Activated CD8-positive, alpha-beta T cell treated with anti-CD3 and anti-CD28 coated beads for 36 hours (primary cell): ENCODE measurements at places on chromosomes 2 and 18.

DNA sequence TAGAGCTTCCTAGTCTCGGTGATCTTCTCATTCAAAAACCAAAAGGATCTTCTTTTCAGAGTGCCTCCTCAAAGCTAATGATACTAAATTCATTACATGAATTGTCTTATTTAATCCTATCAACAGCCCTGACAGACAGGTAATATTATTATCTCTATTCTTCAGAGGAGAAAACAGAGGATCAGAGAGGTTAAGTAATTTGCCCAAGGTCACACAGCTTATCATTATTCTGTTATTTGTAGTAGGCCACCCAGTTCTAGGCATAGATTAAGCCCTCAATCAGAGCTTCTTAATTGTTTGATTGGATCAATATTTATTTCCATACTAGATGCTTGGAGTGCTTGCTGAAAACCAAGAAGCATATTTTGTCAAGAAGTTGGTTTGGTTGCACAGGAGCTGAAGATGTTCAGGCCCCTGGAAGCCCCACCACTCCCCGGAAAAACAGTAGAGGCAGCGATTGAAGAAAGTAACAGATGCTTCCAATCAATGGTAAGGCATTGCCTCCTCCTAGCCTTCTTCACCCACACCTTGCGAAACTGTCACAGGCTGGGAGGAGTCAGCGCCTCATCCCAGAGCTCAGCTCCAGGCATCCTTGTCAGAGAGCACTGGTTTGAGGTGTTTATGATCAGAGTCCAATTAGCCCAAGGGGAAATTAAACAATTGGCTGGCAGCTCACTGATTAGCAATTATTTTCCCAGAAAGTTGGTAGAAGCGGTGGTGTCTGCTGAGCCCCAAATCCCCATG is 487.2 kb downstream of the BCL11A start:
- no peaks in the 10 kb centered on the region for H3K4me1 ChIP-seq
- no peaks in the 10 kb centered on the region for H3K36me3 ChIP-seq
- no peaks in the 10 kb centered on the region for H3K27me3 ChIP-seq

DNA sequence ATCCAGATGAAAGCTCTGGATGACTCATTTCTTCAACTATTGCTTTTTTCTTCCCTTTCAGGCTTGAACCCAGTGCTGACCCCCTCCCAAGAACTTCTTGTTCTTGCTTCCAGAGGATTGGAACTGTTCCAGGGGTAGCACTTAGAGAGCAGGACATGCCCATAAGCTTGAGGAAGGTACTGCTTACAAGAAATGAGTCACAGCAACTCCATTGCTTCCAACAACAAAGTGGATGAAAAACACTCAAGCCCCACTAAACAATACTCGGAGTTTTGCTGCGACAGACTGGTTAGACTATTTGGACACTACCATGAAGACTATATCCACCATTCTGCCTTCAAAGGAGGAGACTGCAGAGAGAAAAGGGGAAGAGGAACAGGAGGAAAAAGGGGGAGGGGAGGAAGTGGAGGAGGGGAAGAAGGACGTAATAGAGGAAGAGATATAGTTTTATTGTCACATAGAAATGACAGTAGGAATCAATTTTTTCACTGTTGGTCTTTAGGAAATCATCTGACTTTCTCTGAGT is 1.6 kb upstream of the EPC2 start:
- H3K4me1 ChIP-seq, result peaks cover 25% of the 10 kb centered on the region
- H3K36me3 ChIP-seq, result peaks cover 3% of the 10 kb centered on the region

DNA sequence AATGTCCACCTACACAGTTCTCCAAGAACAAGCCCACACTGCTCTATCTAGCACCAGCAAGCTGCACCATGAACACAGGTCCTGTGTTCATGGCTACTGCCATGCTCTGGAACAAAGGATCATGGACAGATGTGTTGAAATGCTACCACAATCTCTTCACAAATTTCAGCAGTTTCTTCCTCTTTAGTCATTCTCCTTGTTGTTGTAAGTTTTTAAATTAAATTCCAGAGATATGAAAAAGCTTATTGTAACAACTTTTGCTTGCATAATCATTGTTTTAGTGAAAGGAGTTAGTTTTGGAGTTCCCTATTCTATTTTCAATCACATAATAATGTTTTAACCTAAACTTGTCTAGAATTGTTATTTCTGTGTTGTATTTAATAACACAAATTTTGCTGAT is 17.2 kb upstream of the NAPG start:
- no peak for DNase-seq
- peaks cover 1% of the 10 kb centered on the region for H3K36me3 ChIP-seq
- H3K27ac ChIP-seq, result no peak overlapping the region
- peaks cover 9% of the 10 kb centered on the region for H3K27me3 ChIP-seq

DNA sequence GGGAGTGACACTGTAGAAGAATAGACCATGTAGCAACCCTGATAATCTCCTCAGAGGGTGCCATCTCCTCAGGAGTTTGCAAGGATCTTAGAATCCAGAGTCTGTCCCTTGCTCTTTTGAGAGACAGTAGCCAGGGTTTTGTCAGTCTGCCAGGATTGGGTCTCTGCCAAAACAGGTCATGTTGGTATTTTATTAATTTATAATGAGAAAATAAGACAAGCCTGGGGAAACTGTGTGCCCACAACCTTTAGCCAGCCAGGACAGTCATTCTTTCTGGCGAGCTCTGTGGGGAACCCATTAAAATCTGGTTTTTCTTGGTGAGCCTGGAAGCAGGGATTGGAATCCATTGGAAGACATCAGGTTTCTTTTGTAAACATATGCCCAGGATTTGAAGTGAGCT is 78.6 kb downstream of the PTPRM start:
- no peaks in the 10 kb centered on the region for H3K36me3 ChIP-seq
- H3K27ac ChIP-seq, result no peak overlapping the region
- peaks cover 1% of the 10 kb centered on the region for H3K27me3 ChIP-seq
- DNase-seq, result no peak
- no peak overlapping the region for H3K4me3 ChIP-seq
- no peaks in the 10 kb centered on the region for H3K4me1 ChIP-seq

DNA sequence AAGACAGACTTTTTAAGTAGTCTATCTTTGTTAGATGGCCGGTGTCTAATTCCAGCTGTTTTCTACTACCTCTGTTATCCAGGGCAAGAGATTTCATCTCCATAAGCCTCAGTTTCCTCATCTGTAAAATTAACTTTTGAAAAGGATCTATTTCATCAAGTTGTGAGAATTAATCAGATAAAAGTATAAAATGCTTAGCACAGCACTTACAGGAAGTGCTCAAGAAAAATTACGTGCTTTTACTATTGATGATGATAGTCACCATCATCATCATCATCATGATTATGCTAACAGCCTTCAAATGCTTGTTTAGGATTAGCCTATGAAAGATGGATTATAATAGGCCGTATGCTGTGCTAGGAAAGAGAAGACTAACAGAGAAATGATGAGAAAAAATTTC is 76.2 kb downstream of the CYRIA start:
- H3K27me3 ChIP-seq, result peaks cover 1% of the 10 kb centered on the region
- no peaks in the 10 kb centered on the region for H3K36me3 ChIP-seq
- H3K27ac ChIP-seq, result no peak overlapping the region
- no peak overlapping the region for H3K4me3 ChIP-seq
- DNase-seq, result no peak
- H3K4me1 ChIP-seq, result no peaks in the 10 kb centered on the region

- peak overlapping the region; percentile 45 for H3K4me3 ChIP-seq
- DNase-seq, result peak; percentile 51
- peaks cover 16% of the 10 kb centered on the region for H3K36me3 ChIP-seq
- H3K27me3 ChIP-seq, result no peaks in the 10 kb centered on the region
Observed at GRCh38 chr2:195563857-195564512, 93.0 kb upstream of the SLC39A10 start.

GRCh38 chr2:114805195-114805594 is 362.8 kb downstream of the DPP10 start:
- no peak overlapping the region for H3K4me3 ChIP-seq
- no peak overlapping the region for H3K27ac ChIP-seq
- no peaks in the 10 kb centered on the region for H3K36me3 ChIP-seq
- no peaks in the 10 kb centered on the region for H3K4me1 ChIP-seq
- H3K27me3 ChIP-seq, result no peaks in the 10 kb centered on the region

DNA sequence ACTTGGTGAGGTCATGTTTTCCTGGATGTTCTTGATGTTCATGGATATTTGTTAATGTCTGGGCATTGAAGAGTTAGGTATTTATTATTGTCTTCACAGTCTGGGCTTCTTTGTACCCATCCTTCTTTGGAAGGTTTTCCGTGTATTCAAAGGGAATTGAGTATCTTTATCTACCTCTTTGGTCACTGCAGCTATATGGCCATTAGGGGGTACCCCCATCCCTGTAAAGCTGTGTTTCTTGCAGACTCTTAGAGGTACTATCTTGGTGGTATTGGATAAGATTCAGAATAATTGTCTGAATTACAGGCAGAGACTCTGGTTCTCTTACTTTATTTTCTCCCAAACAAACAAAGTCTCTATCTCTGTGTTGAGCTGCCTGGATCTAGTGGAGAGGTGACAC is 401.6 kb upstream of the FSIP2 start:
- H3K27ac ChIP-seq, result no peak overlapping the region
- no peaks in the 10 kb centered on the region for H3K27me3 ChIP-seq
- no peaks in the 10 kb centered on the region for H3K4me1 ChIP-seq
- DNase-seq, result no peak
- no peaks in the 10 kb centered on the region for H3K36me3 ChIP-seq
- no peak overlapping the region for H3K4me3 ChIP-seq

DNA sequence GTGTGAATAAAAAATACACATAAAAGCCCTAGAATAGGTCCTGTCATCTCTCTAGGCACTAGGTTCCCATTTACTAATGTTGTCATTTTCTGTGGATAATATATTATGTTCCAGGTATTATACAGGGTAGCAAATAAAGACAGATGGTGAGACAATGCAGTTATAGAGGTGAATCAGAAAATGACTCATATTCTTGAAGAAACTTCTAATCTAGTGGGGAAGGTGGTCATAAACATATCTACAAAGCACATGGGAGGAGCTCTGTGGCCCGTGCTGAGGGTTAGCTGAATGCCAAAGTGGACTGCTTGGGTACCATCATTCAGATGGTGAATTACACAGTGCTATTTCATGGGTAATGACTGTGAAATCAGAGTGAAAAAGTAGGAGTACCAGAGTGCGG is 700.9 kb downstream of the ERBB4 start:
- H3K4me3 ChIP-seq, result no peak overlapping the region
- H3K27me3 ChIP-seq, result no peaks in the 10 kb centered on the region
- H3K4me1 ChIP-seq, result no peaks in the 10 kb centered on the region
- H3K36me3 ChIP-seq, result no peaks in the 10 kb centered on the region
- no peak overlapping the region for H3K27ac ChIP-seq

- H3K36me3 ChIP-seq, result no peaks in the 10 kb centered on the region
- H3K27ac ChIP-seq, result no peak overlapping the region
- DNase-seq, result no peak
Observed at GRCh38 chr2:59925321-59925720, 628.1 kb downstream of the BCL11A start.

- H3K27me3 ChIP-seq, result no peaks in the 10 kb centered on the region
- H3K4me3 ChIP-seq, result no peak overlapping the region
- DNase-seq, result no peak
- H3K4me1 ChIP-seq, result no peaks in the 10 kb centered on the region
- H3K36me3 ChIP-seq, result no peaks in the 10 kb centered on the region
Observed at GRCh38 chr2:16227811-16228462, 287.6 kb downstream of the MYCN start.
